CD8-positive, alpha-beta memory T cell (primary cell): ENCODE measurements at places on chromosomes 16 and 17.

DNA sequence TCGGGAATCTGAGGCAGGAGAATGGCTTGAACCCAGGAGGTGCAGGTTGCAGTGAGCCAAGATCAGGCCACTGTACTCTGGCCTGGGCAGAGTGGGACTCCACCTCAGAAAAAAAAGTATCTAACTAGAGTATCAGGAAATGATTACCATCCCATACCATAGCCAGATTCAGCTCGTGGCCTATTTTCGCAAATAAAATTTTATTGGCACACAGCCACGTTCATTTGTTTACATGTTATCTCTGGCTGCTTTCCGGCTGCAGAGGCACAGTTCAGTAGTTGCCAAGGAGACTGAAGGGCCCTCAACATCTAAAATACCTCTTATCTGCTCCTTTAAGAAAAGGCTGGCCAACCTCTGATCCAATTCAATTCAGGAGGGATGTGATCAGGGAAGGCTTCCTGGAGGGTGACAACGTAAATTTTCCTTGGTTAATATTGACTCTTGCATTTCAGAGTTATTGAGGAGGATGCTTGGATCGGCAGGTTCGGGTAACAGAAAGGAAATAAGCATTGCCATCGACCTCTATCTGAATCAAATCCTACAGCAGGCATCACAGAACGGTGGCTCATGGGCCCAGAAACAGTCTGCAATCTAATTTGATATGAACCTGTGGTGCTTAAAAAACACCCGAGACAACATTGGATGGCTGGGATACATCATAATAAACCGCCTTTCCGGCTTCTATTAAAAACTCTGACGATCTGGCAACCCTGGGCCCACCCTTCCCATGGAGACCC lies 73.8 kb downstream of the XYLT1 start:
- DNase-seq = peak; percentile 76

DNA sequence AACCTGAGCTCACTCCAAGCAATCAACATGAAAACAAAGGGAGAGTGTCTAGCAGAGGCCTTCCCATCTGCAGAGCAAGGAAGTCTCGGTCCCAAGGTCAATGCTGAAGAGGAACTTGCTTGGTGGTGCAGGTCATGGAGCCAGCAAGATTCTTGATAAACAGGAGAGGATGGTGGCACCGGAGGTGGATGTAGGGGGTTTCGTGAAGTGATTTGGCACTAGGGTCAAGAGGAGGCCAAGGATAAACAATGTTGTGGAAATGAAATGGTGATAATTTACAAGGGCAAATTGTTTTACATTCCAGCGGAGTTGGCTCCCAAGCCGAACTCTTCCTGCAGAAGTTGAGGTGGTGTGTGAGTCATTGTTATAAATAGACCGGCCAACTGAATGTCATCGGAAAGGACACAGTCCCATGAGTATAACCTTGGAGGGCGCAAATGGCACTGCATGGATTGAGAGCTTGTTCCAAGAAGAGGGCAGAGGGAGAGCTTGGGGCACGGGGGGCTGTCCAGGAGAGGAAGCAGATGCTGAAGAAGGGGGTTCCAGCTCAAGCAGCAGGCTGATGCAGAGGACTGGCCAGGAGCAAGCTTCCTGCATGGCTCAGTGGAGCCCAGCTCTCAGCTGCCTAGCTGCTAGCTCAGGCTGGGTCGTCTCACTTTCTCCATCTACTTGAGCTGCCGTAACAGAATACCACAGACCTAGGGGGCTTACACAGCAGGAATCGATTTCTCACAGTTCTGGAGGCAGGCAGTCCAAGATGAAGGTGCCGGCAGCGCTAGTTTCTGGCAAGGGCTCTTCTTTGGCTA lies 136.6 kb downstream of the COPRS start:
- DNase-seq = no peak

- no peak for DNase-seq
These were observed 1.3 kb upstream of the NUTF2 start for GRCh38 chr16:67845291-67846062.

DNA sequence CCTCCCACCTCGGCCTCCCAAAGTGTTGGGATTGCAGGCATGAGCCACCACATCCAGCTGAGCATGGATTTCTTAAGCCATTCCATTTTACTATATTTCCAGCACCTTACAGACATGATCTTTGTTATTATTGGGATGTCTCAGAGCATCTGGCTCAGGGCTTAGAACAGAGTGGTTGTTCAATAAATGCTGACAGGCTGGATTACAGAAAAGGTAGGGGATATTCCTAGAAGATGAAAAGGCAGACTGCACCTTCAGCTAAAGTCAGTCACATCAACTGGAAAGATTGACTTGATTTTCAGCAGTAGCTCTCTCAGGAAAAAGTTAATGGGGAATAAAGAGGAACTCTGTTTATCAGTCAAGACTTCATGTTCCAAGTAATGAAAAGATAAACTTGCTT lies 360.3 kb upstream of the ERCC4 start:
- no peak for DNase-seq

DNA sequence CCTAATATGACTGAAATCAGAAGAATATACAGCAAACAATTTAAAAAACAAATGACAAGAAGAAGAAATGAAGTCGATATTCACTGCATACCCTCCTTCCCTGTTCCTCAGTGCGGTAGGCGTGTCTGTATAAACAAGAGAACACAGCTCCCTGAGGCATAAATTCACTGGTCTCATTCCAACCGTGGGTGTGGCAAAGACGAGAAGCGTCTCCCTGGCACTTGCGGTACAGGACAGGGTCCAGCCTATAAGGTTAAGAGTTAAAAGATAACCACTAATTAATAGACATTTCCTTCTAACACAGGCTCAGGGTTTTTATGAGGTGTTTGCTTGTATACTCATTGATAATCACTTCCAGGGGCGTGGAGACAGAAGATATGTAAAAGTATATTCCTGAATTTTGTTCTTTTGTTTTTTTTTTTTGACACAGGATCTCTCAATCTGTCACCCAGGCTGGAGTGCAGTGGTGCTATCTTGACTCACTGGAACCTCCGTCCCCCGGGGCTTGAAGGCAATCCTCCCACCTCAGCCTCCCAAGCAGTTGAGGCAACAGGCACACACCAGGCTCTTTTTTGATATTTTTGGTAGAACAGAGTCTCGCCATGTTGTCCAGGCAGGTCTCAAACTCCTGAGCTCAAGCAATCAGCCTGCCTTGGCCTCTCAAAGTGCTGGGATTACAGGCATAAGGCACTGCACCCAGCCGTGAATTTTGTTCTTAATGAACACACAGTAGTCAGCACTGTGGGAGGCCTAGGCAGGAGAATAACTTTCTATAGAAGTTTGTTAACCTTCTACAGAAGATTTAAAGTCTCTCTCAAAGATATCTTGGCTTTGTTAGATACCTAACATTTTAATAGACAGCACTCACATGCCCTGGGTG lies 59.1 kb upstream of the CLEC18B start:
- no peak for DNase-seq

- no peak for DNase-seq
These were observed 127.1 kb upstream of the HS3ST3A1 start for GRCh38 chr17:13728781-13729180.

DNA sequence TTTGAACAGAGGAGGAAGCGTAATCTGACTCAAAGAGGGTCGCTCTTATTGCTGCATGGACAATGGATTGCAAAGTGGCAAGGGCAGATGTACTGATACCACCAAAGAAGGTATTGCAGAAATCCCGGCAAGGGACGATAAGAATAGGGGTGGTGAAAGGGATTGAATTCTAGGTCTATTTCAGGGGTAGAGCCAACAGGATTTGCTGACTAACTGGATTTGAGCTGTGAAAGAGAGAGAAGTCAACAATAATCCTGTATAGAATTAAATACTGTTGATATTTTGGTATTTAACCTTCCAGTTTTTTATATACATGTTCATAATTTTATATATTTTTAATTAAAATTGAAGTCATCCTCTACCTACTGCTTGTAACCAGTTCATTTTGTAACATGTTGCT lies 19.4 kb upstream of the ABCA3 start:
- DNase-seq = no peak

DNA sequence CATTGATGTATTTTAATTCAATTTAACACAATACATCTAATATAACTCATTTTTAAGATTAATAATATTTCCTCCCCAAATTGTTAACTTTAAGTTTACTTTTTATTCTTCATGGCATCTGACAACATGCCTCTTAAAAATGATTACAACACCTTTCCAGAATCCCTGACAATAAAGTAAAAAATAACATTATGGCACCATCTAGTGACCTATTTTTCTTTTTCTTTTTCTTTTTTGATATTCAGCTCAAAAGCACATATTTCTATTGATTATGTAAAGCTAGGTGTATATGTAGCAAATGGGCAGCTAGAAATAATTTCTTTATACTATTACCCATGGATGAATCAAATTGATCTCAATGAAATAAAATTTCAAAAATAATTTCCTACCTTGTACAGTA lies 834.3 kb upstream of the CDH8 start:
- DNase-seq = no peak

DNA sequence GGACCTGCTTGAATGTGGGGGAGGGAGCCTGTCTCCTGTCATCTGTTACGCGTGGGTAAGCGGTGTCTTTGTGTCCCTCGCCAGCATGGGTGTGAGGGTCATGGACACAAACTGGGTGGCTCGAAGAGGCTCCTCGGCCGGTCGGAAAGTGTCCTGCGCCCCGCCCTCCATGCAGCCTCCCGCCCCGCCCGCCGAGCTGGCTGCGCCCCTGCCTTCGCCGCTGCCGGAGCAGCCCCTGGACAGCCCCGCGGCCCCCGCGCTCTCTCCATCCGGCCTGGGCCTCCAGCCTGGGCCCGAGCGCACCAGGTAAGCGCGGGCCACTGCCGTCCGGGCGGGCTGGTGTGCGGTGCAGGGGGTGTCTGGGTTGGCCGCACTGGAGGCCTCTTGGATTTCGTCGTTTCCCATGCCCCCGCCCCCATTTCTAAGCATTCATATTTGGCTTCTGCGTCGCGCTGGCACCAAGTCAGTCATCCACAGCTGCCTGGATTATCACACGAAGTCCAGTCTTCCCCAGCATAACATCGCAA lies 43.8 kb downstream of the ELAC2 start:
- DNase-seq = no peak
